ENCODE measurements at places on chromosomes 5 and 9.

- no peak for DNase-seq
These were observed at the start of gene SLCO6A1 for GRCh38 chr5:102498271-102499034. Gene SLCO6A1 (minus strand): TSS chr5:102499001. CDS start chr5:102498844, 157 bp downstream.

DNA sequence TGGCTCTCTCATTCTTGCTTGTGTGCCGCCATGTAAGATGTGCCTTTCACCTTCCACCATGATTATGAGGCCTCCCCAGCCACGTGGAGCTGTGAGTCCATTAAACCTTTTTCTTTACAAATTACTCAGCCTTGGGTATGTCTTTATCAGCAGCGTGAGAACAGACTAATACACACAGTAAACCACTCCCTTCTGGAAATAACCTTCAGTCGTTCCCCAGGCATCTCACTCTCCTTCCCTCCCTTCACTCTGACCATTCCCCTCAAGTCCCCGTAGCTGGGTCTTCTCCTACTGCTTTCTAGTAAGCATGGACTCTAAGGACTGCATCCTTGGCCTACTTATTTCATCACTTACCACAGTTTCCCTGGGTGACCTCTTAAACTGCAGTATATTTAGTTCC, 493.9 kb downstream of the CCDC171 start:
- no peak for DNase-seq

DNA sequence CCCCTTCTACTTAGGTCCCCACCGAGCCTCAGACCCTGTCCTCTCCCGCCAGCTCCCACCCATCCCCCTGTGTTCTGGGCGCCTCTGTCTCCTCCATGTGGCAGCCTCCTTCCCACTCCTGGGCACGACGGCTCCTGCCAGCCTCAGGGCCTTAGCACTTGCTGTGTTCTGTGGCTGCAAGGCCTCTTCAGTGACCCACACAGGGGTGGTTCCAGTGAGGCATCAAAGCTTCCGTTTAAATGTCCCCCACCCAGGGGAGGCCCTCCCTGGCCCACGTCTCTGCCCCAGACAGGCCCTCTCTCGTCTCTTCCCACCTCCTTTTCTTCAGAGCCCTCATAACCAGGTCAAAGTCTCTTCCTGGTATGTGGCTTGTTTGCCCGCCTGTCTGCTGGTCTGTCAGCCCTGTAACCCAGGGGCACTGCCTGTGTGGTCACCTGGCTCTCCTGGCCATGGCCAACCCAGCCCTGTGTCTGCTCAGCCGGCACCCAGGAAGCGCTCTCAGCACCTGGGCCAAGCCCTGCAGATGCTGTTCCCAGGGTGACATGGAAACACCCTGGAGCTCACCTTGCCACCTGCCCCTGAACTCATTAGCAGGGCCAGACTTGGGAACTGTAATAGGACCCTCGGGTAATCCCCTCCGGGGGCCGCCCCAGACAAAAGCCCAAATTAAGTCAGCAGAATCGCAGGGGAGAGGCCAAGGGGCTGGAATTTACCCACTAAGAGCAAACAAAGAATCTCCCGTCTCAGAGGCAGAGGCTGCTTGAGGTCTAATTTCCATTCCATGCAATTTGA, 33.7 kb downstream of the LHX3 start:
- DNase-seq, result no peak

GRCh38 chr5:89302102-89302891, 419.3 kb upstream of the MEF2C start:
- DNase-seq, result no peak

GRCh38 chr5:59116231-59116865, 533.5 kb downstream of the RAB3C start:
- DNase-seq, result no peak

DNA sequence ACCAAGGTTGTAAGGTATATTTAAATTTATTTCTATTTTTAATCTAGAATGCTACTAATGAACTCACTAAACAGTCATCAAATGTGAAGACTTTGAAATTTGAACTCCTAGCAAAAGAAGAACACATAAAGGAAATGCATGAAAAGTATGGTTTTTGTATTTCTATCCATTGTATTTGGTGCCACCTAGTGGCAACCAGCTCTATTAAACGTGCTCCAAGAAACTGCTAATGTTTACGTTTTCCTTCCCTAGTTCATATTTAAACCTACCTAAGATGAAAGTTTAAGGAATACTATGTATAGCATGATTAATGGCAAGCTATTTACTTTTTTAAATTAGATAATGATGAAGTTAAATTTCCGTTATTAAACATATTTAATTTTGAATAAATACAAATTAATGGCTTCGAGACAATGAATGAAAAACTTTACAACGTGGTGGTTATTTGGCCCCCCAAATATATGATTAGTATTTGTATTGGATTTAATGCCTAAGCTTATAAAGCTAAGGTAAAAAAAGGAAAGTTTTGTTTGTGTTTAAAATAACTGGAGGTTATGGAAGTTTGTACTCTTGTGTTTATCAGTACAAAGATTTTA, 115.9 kb upstream of the SH3GL2 start:
- peak; percentile 41 for DNase-seq

DNA sequence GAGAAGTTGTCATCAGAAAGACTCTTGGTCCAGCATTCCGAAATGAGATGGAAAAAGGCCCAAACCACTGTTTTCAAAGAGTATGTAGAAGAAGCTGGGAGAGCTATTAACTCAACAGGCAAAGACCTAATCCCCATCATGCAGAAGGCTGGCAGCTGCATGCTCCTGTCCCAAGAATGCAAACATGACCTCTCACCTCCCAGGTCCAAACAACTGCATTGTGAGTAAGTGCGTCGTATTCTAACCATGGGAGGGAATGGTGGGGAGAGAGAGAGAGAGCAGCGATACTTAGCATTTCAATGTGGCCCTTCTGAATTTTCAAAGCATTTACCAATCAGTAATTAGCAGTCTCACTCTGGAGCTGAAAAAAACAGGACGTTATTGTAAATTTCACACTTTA, 27.6 kb downstream of the TRPC7 start:
- DNase-seq, result no peak

DNA sequence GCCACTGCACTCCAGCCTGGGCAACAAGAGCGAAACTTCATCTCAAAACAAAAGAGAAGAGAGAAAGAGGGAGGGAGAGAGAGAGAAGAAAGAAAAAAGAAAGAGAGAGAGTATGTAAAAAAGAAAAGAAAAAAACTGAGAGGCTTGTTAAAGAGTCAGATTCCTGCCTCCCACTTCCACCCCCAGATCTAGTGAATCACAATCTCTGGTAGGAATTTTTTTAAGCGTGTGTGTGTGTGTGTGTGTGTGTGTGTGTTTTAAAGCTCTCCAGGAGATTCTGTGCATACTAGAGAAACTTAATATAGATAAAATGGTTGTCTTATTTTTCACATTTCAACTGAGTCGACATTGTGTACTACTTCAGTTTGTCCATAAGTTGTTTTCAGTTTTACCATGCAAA, 32.0 kb downstream of the SAR1B start:
- DNase-seq, result no peak

DNA sequence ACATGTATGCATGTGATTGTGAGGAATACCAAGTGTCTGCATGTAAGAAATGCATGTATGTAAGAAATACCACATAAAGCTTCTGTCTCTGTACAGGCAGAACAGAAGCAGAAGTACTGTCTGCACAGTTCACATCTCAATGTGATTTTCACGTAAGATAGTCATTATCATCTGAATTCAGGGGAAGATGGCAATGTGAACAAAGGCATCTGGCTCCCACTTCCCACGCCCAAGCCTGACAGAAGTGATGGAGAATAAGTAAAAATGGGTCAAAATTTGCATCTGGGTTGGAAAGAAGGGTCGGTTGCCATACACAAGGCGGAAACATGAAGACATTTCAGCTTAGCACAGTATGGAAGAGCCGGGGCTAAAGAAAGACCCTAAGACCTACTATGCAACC, 71.7 kb downstream of the SUSD1 start:
- DNase-seq, result no peak

DNA sequence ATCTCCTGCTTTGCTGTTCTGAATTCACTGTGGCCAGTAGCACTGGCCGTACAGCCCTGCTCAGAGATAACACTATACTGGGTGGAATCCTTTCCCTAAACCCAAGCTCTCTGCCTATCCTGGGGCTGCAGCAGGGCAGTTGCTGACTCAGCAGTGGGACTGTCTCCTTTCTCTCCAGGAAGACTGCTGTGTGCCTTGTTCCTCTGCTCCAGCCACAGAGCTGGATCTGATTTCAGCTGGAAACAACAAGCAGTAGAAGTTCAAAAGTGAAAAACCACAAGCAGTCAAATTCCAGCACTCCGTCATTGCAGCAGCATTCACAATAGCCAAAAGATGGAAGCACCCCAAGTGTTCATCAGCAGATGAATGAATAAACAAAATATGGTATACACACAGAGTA, 105.0 kb downstream of the FBXL7 start:
- DNase-seq, result no peak

DNA sequence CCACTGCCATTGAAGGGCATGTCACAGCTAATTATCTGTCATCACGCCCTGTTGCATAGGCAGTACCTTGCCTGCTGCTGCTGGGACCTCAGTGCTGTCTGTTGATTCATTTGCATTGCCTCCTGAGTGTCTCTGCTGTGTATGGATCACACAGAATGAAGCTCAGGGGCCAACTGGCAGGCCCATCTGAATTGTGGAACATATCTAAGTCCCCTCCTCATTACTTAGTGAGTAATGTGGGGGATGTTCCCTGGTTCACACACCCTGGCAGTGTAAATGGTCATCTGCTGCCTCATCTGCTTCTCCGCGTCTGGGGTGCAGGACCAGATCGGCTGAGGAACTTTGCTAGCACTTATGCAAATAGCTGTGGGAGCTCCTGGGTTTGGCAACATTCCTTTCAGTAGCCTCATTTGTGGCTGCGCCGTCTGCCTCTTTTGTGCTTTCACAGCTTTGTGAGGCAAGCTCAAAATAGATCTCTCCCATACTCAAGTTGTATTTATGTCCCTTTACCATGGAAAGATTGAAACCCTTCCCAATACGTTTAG, 25.4 kb downstream of the TYRP1 start:
- DNase-seq, result no peak

DNA sequence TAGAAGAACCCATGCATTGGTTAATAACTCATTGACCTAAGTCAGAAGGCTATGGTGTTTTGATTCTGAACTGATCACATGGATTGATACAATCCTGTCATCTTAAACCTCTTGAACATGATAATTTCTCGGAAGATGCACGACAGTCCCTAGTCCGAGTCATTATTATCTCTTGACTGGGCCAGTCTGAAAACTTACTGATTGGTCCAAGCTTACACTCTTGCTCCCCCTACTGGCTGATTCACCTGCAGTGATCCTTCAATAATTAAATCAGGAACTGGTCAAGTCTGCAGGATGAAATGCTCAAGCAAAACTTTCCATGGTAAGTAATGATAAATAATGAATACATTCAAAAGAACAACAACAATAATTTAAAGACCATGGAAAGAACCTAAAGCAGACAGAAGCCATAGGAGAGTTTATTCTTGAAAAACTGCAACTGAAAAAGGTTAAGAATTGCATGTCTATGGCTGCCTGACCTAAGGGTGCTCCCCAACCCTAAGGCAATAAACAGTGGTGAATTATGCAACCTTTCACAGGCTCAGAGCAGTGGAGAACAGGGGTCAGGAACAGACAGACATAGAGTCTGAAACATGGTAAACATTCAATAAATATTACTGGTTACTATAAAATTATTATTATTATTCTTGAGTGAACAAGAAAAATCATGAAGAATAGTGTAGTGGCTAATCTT, 79.3 kb downstream of the BRINP1 start:
- no peak for DNase-seq

DNA sequence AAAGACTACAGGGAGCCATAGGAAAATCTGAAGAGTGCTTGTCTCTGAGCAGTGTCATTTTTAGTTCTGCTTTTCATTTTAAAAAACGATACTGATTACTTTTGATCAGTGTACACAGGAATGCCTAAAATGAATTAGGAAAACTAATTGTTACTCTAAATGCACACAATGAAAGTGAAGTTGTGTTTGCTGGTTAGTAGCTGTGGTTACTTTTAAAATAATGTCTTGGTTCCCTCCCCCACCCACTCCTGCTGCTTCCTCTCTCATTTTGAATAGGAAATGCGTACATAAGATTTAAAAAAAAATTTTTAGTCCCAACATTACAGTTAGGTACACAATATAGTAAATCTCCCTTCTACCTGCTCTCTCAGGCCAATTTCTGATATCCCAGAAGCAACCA, 47.5 kb upstream of the PLPP1 start:
- DNase-seq, result no peak

DNA sequence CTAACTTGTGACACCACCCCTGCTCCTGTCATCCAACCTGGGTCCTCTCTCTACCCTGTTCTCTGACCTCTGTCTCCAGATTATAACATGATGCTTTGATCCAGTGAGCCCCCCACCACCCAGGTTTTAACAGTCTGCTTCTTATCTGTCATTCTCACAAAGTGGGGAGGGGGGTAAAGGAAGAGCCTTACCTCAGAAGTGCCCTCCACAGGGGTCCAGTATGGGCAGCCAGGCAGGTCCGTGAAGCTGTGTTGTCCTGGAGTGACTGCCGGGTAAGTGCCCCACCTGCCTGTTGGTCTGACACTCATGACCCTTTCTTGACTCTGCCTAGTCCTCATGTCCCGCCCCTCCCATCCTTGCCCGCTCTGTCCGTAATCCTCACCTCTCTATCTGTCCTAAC, 3.4 kb downstream of the IL11RA start:
- DNase-seq, result no peak

DNA sequence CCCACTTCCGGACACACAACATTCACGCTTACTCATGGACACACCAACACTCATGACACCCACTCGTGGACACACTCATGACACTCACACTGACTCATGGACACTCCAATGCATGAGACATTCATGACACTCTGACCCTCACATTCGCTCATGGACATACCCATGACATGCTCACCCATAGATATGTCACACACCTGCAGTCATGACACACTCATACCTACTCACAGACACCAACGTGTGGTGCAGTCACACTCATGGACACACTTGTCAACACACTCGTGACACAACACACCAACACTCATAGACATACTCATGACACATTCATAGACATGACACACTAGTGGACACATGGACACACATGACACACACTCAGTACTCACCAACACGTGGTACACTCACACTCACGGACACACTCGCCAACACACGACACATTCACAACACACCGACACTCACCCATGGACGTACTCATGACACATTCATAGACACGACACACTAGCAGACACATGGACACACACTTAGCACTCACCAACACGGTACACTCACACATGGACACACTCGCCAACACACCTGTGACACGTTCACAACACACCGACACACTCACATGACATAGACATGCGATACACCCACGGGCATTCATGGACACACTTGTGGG, 73.4 kb downstream of the PHF2 start:
- no peak for DNase-seq

GRCh38 chr5:93603078-93603792, 20.2 kb downstream of the NR2F1 start:
- no peak for DNase-seq

- DNase-seq, result no peak
These were observed 79.2 kb downstream of the MEGF10 start for GRCh38 chr5:127369796-127370195.

DNA sequence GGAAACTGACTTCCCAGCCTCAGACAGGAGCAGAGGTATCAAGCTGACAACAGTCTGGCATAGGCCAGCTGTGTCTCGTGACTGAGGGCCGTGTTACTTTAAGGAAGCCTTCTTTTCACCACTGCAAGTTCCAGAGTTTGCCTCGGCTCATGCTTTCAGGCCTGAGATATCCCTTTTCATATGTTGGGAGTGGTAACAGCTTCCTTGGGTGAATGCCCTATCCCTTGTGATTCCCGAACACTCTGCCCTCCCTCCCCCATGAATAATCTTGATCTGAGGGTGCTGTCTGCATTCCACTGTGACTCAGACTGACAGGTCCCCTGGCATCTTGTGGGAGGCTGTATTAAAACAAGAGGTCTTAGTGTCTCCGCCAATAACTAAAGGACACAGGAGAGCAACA, 49.7 kb upstream of the ARL15 start:
- DNase-seq, result no peak

GRCh38 chr9:113574441-113575262, 111.1 kb downstream of the RGS3 start:
- DNase-seq, result no peak
